Adipocyte (in vitro differentiated cells): ENCODE measurements at places on chromosomes 12 and 14.

GRCh38 chr14:98176892-98177291 lies 1095.1 kb downstream of the BCL11B start:
- no peak for DNase-seq

DNA sequence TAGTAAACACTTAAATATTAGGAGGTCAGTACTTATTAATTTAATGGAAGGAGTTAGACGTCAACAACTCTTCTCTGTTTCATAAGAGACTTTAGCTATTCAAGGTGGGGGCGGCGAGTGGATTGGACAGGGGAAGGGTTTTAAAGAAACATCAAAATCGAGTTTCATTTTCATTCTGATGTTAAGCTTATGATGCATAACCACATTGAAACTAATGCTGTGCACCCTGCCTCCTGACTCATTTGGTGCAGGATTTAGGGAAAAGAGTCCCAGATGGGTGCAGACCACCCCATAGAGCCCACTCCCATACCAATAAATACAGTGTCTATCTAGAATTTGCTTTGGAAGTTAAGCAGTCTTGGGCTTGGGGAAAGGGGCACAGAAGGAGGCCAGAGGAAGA lies 7.4 kb downstream of the ZBTB39 start:
- DNase-seq: no peak

DNA sequence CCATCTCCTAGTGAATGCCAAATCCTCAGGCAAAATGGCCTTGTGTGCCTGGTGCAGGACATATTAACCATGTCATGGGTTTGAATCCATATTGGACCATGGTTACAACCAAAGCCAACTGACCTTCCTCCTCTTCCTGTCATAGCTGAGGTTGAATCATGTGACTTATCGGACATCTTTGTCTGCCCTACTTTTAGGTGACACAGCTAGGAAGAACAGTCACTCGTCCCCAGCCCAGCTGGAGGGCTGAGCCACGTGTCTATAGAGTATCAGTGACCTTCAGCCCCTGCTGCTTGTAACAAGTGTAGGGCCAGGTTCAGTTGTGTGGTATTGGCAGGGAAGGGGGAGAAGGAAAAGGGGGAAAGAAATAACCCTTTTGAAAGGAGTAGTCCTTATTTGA lies 225.2 kb downstream of the KTN1 start:
- no peak for DNase-seq

DNA sequence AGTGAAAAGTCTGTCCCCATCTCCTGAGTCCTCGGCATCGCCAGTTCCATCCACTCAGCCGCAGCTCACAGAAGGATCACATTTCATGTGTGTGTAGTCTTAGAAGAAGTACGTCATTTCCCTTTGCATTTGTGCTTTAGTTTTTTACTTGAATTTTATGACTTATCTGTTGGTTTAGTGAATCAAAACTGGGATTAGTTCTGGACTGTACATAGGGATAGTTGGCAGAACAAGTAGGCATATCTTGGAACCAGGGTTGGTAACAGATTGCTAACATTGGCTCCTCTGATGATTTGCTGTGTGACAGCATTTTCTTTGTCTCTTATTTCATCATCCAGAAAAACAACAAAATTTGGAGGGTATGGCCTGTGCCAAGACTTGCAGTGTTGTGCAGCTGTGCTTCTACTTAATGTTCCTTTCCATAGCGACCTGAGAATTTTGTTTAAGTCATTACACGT lies 69.6 kb upstream of the AEBP2 start:
- peak; percentile 80 for DNase-seq

DNA sequence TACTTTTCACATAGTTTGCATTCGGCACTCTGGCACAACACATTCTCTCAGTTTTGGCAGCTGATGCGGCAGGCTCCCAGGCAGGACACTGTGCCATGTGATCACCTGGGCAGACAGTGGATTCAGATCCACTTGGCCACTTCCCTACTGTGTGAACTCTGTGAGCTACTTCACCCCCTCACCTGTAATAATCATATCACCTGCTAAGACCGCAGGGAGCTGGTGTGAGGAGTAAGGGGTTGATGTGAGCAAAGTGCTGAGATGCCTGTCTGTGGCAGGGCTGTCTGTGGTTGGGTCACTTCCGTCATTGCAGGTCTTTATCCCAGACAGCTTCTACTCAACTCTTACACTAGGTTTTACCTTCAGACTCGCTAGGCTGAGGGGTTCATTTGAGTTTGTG lies 50.4 kb upstream of the AMN start:
- DNase-seq: no peak

DNA sequence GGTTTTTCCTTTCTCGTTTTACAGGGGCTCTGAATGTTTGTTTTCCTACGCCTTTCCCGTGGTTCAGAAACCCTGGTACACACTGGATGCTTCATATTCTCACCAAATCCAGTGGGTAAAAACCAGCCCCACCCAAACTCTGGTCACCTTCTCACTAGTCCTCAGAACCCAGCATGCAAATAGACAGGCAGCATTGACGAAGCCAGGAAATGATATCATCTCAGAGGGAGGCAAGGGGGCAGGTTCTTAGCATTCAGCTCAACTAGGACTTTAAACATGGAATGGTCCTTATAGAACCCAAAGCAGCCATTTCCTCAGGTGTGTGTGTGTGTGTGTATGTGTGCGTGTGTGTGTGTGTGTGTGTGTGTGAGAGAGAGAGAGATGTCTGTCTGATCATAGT lies 142.0 kb downstream of the KCNK10 start:
- no peak for DNase-seq

- no peak for DNase-seq
These were observed 12.8 kb downstream of the LUM start for GRCh38 chr12:91098461-91098860.
